ENCODE measurements at places on chromosomes 16 and 17.

GRCh38 chr16:14181371-14182050 is 110.4 kb downstream of the MRTFB start:
- no peak for DNase-seq

DNA sequence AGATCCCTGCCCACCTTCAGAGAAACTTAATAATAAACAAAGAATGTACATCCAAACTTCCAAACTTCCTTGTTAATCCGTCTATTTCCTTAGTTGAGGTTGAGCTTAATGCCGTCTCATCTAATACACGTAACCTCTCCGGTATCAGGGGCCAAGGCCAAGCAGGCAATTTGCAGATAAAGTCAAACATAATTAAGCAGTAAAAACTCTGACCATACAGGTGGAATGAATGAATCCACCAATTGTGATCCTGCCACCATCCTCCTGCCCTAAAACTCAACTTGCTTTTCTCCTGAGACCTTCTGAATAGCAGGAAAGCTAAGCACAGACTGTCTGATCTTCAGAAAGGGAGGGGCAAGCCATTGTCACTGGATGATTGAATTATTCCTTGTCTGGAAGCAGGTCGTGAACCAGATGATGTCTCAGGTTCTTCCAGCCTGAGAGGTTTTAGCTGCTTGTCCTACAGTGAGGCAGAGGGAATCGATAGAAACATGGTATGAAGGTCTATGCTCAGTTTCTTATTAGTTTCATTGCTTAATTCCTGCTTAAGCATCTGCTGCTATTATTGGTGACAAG is 1111.8 kb upstream of the EEF2KMT start:
- DNase-seq: no peak

- peak; percentile 91 for DNase-seq
Observed at GRCh38 chr17:38735161-38735997, 5.2 kb downstream of the CISD3 start.

DNA sequence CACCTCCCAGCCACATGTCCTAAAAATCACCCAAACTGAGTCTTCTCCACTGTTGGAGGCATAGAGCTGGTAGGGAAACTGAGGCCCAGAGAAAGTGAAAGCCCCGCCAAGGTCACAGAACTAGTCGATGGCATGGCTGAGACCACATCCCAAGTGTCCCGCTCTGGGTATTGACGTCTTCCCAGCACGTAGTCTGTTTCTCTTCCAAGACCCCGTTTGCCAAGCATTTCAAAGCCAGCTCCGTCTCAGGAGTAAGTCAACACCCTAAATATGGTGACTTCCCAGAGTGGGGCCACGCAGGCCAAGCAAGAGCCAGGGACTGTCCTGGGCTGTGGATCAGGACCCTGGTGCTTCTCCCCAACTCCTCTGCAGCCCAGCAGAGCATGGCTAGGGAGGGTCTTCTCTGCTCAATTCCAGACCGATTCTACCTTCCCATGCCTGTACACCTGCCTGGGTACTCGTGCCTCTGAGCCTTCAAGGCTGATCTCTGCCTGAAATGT is 19.7 kb downstream of the PITPNM3 start:
- no peak for DNase-seq

DNA sequence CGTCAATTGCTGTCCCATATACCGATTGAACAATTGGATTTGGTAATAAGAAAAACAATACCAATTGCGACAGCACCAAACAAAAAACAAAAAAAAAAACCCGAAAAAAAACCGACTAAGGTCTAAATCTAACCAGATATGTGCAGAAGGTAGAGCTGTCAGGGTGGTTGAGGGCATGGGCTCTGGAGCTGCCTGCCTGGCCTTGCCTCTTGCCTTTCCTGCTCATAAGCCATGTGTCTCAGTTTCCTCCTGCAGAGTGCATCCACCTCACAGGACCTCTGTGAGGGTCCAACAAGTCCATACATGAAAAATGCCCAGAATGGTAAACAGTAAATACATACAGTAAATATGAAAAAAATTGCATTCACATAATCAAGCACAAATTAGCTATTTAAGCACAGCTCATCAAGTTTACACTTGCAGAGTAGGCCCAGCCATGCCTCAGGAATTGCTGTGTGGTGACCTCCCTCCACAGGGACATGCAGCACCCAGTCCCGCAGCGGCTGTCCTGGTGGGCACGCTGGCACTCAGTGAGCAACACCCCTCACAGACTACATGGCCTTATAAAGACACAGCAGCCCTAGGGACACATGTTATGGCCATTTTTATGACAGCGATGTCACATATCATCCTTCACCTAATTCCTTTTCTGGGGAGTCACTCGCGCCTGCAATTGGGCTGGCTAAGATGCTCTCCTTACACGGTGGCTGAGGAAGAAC is 17.9 kb downstream of the TBC1D28 start:
- DNase-seq: no peak

DNA sequence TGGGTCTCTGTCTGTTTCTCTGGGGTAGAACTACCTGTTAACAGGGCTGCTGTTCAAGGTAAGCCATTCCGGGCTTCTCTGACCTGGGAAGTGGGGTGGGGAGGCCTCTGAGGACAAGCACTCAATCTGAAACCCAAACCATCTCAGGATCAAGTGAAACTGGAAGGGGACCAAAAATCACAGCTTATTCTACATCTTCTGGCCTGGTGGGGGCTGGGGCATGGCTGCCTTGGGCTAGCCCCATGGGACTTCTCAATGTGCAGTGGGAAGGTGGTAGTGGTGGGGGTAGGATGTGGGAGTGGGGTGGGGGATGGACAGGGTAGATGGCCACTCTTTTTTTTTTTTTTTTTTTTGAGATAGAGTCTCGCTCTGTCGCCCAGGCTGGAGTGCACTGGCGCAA is 5.5 kb downstream of the FLOT2 start:
- DNase-seq: no peak

Data from stimulated activated CD8-positive, alpha-beta memory T cell treated with anti-CD3 and anti-CD28 coated beads, Interleukin-4, amount 100 ng/mL, for 48 hours (primary cell).